Pons (tissue), 1 donor: ENCODE measurements at places on chromosomes 4 and X.

DNA sequence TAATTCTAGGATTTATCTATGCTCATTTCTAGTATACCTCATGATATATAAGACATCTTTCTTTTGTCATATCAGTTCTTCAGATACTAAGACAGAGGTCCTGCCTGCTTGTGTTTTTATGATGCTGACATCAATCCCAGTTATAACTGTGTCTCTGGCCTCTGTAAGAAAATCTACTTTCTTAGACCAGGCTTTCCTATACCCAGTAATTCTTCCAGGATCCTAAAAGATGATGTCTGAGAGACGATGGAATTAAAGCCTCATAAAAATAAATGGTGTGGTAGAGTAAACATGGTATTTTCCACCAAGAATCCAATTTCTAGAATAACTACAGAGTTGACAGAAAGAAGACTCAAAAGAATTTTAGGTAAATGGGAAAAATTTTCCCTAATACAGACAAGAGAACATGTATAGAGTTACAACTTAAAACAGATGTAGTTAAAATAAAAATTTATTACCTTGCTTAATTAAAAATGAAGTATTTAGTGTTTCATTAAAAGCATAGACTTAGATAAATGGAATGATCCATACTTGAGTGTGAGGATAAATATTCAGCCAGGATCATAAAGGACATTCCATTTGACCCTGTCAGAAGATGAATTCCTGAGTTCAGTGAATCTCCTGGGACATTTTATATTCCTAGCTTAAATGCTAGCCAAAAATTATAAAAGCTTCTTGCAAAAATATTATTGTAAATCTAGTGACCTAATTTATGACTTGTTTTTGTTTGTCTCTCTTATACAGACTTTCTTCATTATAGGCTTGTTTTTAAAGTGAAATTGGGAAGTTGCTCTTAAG is 137.4 kb downstream of the PDLIM5 start:
- DNase-seq: no peak

GRCh38 chr4:138305050-138305449 is 62.9 kb upstream of the SLC7A11 start:
- DNase-seq: no peak

DNA sequence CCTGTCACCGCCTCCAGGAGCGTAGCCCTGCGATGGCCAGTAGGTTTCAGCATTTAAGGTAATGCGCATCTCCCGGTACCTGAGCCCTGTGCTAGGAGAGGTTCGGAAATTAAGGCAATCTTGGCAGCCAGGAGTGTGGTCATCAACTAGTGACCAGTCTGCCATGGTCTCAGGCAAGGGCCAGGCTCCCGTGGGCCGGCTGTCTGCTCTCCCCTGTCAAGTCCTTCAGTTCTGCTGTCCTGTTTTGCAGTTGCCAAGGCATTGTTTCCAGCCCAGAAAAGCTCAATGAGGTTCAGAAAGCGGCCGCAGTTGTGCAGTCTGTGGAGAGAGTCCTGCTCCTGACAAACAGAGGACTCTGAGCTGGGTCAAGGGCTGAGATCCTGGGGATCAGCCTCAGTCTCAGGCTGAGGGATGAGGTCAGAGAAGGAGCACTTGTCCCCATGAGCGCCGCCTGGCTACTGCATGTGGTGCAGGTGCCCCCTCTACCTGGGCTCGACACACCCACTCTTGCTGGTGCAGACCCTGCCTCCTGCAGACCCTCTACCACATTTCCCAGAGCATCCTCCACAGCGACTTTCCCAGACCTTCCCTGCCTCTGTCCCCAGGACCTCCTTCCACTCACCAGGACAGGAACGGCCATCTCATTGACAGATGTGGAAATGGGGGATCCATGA is 53.4 kb upstream of the PSAPL1 start:
- DNase-seq: no peak

DNA sequence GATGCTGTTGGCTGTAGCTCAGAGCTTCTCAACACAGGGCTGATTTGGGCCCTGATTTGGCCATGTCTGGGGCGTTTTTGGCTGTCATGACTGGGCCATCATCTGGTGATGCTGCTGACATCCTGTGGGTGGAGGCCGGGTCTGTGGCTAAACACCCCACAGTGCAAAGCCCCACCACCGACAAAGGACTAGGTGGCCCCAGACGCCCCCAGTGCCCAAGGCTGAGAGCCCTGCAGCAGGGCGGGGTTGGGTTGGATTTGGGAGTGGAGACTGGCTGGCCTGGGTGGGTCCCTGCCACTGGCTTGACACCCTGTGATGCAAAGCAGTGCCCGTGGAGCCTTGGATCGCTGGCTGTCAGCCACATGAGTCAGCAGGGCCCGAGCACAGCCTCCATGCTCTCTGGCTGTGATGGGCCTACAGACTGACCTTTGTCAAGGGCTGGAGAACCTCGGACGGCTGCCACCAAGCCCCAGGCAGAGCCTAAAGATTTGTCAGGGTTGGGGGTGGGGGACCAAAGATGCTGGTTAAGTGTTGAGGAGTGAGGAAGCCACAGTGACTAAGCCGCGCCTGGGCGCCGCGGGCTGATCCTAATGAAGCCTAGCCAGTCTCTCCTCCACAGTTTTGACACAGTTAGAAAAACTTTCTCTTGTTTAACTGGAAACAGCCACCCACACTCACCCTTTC is 28.3 kb downstream of the CYTL1 start:
- DNase-seq: peak; percentile 46

DNA sequence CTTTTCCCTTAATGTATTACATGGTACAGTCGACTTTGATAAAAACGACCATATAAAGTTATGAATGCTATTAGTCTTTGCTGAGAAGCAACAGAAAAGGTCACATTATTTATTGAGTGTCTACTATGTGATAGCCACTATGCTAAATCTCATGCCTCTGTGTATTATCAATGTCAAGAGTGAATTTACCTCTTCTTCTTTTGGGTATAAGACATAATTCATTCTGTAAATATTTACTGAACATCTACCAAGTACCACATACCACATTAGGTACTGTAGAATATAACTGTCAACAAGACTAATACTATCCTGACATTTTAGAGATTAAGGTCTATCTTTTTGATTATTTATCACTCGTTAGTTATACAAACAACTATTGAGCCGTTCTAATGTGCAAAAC is 268.7 kb upstream of the FTHL17 start:
- DNase-seq: no peak
